ENCODE measurements at places on chromosomes 6 and 20. TPM values are rescaled to one million over a fixed set of nuclear protein-coding genes. Genes with fewer than 3 reads are reported as not detected.

Gene NNAT
- 0.26 TPM for total RNA-seq

Gene PAK1IP1
- total RNA-seq, result 10.7 TPM

Gene HLA-DRB5
- total RNA-seq, result not detected

Gene SIRPB2
- total RNA-seq, result not detected

Gene SLC22A16
- not detected for total RNA-seq

Gene OR12D3
- not detected for total RNA-seq

Gene PARD6B
- total RNA-seq, result 0.26 TPM

Gene TOX2
- 1.6 TPM for total RNA-seq

Gene PCMT1
- 92.0 TPM for total RNA-seq

Gene RBM12
- total RNA-seq, result 24.6 TPM

Gene VSTM2L
- 0.32 TPM for total RNA-seq

Gene TCP11
- total RNA-seq, result not detected

Gene BPI
- total RNA-seq, result 0.32 TPM

Gene IPCEF1
- total RNA-seq, result 0.47 TPM

Gene NHLRC1
- 2.2 TPM for total RNA-seq

Gene APCDD1L
- 4.1 TPM for total RNA-seq

Gene PEDS1
- 5.5 TPM for total RNA-seq

Gene HLA-DMA
- total RNA-seq, result 4.6 TPM

Gene HCRTR2
- not detected for total RNA-seq

Gene TSHZ2
- total RNA-seq, result 0.63 TPM

Gene CGAS
- total RNA-seq, result 1.5 TPM

Gene PRL
- not detected for total RNA-seq

Gene CCR6
- not detected for total RNA-seq

Measured in bronchial smooth muscle cell (primary cell).